ENCODE measurements at places on chromosomes 13 and 19.

DNA sequence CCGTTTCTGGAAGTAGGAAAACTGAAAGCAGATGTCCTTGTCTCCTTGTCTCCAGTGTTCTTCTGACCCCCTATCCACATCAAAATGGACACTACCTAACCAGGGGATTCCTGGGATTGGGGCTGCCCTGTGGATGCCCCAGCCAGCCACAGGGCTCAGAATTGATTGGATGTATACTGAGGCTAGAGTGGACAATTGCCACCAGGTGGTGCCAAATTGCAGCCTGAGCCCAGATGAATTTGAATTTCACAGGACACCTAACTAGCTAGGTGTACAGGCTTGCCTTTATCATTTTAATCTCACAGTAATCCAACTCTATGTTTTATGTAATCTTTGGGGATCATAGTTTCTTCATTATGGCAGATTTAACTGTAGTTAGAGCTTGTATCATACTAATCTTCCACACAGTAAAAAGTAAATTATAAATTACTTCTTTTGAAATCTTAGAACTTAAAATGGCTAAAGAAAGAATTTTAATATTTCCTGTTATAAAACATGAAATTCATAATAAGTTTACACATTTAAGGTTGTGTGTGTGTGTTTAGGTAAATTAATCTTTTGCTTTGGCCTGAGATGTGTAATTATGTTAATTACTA lies 58.0 kb downstream of the PIBF1 start:
- DNase-seq, result peak; percentile 17

DNA sequence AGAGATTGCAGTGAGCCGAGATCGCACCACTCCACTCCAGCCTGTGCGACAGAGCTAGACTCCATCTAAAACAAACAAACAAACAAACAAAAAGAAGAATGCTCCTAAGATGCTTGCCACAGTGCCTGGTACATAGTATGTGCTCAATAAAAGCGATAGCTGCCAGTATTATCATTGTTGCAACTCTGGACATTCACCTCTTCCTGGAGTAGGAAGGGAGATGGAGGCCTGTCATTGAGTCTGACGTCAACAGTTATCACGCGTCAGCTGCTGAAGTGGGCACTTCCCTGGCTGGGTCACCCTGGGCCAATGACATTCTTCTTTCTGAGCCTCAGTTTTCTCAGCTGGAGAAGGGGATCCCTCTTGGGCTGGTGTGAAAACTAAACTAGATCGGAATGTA lies 4.2 kb upstream of the PLAUR start:
- DNase-seq, result no peak

GRCh38 chr13:35818633-35819067 lies 312.5 kb downstream of the DCLK1 start:
- no peak for DNase-seq

- no peak for DNase-seq
Observed at GRCh38 chr19:16039545-16039944, 36.8 kb upstream of the TPM4 start.

- DNase-seq, result no peak
Observed at GRCh38 chr13:51047434-51048165, 63.5 kb downstream of the C13orf42 start.

GRCh38 chr13:75165543-75166230 lies 316.3 kb downstream of the TBC1D4 start:
- DNase-seq, result no peak
